ENCODE measurements at places on chromosomes 16 and 17.

DNA sequence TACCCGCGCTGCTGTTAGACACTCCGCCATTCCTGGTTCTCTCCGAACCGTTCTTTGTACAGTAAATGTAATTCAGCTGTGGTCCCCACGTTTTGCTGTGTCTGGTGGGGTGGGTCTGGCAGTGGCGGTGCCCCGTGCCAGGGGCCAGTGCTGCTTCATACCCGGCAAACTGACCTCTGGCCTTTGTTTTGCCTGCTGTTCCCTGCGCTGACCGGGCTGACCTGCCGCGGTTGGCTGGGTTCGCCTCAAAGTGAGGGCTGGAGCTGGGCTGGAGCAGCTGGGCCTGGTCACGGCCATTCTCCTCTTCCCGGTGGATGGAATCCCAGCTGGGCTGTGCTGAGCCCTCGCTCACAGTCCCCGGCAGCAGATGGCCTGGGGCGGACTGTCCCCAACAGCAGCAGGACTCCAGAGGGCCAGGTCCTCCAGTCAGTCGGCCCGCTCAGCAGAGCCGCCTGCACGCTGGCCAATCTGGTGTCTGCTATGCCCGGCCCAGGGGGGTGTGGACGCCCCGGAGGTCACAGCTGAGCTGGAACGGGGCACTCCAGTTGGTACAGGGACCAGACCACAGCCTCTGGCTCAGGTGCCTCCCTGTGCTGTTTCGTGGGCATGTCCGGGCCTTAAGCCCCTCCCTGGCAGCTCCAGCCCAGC, 1.5 kb upstream of the WFIKKN1 start:
- DNase-seq = no peak

GRCh38 chr16:80743273-80743672, 61.1 kb downstream of the CDYL2 start:
- no peak for DNase-seq

GRCh38 chr17:59761385-59762048, 54.1 kb downstream of the VMP1 start:
- no peak for DNase-seq

DNA sequence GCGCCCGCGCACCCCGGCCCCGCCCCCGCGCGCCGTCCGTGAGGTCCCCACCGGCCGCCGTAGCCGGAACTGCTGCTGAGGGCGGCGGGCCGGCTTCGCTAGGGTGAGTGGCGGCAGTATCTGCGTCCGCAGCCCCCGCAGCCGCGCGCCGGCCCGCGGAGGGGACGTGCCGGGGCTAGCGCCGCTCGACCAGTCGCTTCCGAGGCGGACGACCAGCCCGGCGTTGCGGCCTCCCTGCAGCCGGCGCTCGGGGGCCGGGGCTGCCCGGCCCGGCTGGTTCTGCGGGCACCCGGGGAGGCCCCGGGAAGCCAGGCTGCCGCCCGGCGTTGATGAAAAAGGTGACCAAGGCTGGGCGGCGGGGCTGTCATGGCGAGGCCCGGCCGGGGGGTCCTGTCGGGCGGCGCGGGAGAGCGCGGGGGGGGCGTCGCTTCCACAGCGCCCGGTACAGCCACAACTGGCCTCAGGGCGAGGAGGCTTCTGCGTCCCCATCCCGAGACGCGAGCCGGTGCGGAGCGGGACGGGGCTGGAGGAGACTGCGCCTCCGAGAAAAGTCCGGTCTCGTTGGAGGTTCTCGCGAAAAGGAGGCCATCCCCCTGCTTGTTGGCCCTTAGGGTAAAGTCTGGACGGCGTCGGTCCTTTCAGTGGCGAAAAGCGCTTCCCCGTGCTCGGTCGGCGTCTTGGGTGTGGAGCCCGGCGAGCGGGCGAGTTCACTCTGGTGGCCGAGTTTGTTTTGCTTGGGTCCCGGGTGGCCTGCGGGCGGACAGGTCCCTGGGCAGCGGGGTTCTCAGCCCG, at the start of gene CRAMP1:
TSS of gene CRAMP1 (plus strand) at position 41 of the 792 bp plus-strand sequence. CDS start 2,280 bp downstream, outside the sequence.
- no peak for DNase-seq

- peak; percentile 55 for DNase-seq
Measured at GRCh38 chr17:7237761-7238419, 1.4 kb downstream of the PHF23 start.

DNA sequence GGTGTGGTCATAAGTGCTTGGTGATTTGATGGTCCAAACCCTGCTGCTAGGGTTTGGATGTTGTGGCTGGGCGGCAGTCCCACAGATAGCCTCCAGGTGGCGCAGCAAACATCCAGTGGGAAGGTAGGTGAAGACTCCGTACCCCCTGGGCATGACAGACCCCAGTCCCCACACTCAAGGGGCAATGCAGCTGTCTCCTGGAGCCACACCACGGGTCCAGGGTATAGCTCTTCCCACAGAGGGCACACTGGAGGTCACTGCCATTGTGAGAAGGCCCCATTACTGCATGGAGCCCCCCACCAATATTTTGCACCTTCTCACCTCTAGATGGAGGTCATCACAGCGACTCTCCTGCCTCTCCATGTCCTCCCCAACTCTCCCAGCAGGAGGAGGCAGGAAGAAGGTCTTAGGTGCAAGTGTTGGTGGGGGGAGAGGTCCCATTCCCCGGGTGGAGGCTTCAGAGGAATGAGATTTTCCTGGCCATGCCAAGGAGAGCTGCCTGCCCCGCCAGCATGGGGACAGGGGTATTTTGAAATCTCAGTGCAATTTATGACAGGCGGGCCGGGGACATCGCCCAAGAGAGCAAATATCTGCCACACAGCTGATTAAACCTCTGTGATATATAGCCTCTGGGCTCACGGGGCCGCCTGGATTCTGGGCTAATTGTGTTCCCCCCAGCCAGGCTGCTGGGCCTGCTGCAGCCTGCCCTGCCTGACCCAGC, 17.1 kb upstream of the C17orf113 start:
- DNase-seq = no peak

DNA sequence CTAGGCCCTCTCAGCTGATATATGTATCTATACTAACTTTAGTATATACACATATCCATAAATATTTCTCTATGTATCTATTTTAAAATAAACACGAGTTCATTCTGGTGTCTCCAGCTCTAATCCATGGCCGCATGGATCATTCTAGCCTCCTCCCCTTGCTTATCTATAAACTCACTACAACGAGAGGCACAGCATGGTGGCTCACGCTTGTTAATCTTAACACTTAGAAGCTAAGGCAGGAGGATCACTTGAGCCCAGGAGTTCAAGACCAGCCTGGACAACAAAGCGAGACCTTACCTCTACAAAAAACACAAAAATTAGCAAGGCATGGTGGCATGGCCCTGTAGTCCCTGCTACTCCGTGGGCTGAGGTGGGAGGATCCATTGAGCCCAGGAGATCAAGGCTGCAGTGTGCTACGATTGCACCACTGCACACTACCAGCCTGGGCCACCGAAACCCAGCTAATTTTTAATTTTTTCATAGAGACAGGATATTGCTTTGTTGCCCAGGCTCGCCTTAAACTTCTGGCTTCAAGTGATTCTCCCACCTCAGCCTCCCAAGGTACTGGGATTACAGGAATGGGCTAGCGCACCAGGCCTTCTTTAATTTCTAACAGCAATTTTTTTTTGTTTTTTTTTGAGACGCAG, 3.9 kb upstream of the ZNF207 start:
- DNase-seq = no peak

DNA sequence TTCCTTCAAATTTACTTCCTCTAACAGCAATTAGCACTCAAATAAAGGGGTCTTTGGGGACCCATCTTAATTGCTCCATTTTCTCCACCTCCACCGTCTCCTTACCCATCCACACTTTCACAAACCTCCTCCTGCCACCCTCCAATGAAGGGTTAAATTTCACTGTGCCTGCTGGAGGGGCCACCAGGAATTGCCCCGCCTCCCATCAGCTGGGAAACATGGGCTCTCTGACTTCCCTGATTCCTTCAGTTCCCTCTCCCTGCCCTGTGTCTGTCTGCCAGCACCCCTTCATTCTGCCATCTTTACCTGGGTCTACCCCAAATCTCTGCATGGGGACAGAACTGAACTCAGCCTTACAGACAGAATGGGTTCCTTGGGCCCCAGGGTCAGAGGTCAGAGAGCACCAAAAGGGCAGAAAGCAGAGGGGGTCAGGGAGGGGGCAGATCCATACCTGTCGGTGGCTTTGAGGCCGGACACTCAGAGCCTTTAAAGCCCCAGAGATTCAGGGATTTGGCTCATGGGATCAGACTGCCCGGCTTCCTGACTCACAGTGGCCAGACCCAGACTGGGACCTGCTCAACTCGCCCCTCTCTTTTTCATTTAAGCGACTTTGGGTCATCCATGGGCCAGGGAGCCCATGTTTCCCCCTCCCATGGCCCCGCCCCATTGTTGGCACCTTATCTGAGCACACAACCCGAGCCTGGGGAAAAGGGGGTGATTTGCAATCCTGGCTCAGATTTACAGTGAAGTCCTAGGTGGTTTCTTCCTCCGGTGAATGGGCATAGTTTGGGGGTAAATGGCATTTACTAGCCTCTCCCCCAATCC, 17.6 kb upstream of the SP2 start:
- no peak for DNase-seq

DNA sequence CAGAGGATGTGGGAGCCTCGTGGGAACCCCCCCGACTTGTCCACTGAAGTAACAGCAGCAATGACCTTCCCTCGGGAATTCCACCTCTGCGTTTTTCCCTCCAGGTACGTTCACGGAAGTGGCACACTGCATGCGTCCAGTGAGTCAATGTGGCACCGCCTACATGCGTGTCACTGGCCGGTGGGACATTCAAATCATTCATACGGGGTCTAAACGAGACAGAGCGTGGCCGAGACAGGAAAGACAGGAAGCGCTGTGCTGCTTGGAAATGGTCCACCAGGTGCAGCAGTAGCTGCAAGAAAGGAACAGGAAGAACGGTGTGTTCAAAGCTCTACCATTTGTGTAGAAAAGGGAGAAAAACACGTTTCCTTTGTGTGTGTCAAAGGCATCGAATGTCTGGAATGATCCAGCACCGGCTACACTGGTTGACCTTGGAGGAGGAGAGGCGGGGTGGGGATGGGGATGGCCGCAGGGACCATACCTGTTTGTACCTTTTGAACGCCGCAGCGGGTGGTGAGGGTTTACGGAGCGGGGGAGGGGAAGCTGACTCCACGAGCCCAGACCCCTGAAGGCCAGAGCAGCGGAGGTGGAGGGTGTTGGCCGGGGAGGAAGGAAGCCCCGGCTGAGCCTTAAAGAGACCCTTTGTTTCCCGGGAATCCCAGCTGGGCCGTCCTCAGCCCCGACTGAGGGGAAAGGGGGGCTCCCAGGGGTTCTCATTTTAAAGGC, 1.7 kb upstream of the PGAP6 start:
- DNase-seq = no peak

DNA sequence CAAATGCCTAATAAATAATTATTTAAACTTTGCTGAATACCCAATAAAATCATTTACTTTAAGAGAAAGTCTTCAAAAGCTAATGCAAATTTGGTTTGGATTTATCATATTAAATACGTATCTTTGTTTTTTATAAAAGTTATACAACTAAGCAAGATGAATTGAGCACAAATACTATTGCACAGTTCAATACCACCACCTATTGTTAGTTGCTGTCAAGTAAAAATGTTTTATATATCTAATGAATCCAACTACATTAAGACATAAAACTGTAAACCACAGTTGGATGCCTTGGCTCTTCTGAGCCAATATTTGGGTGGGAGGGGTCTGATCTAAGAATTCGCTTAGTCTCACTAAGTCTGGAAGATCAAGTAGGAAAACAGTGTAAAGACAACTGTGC, 7.7 kb downstream of the FBXL20 start:
- no peak for DNase-seq

DNA sequence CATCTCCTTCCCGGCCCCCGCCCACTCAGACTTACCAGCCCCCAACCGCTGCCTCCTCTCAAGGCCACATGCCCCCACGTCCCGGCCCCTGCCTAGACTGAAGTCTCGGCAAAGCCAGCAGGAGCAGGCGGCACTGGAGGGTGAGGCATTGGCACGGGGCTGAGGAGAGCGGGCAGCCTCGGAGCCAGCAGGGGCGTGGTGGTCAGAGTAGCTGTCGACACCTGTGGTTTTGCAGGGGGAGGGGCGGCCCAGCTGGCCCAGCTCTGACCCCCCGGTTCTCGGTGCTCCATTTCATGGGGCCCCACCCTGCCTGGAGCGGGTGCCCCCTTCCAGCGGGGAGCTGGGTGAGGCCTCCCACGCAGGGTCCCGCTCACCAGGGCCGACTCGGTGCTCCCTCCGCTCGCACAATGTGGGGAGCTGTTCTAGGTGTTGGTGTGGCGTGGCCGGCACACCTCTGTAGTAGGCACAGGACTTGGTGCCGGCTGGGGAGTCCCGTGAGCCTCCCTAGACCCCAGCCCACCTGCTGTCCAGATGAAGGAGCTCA, 4.7 kb downstream of the CDH15 start:
- no peak for DNase-seq

DNA sequence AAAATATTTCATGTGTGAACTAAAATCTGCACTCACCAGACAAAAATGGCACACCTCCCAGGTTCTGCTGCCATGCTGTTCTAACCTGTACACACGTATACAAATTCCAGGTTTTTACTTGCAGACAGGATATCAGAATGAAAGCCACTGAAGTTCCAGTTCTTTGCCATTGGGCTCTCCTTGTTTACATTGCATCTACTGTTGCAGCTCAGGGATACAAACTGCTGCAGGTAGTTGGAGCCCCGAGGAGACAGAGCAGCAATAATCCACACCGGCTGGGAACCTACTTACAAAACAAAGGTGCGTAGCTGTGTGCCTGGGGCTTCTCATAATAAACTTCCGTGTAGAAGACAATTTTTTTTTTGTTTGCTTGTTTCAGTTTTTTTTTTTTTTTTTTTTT, 59.6 kb downstream of the HAPSTR1 start:
- DNase-seq = no peak

DNA sequence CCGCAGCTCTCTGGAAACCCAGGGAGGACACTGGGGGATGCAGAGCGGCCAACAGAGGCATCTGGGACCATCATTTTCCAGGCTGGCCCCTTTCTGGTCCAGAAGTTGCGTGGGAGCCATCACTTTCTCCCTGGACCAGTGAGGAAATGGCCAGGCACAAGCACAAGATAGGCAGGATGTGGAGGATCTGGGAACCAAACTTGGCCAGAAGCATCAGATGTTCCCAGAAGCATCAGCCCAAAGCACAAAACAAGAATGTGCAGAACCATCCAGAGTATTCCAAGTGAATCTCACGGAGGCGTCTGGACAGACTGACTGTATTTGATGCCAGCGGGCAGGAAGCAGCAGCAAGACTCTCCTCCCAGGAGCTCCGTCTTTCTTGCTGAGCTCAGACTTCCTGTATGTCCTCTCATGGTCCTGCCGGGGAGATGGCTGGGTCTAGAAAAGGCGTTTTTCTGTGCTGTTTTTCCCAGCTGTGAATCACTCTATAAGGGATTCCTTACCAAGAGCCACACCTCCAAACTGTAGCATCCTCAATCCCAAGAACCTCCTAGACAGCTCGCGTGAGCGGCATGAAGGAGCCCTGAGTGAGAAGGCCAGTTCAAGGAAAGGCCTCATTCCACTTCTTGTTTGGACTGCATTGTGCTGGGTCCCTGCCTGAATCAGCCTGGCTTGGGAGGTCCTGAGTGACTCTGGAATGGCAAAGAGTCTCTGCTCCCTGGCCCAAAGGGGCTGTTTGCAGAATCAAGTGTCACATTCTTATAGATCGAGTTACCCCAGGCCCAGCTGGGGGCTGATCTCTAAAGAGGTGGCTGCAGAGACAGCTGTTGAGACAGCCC, 49.5 kb upstream of the MTSS2 start:
- no peak for DNase-seq

GRCh38 chr17:61594294-61594825, 3.3 kb upstream of the NACA2 start:
- no peak for DNase-seq
